ENCODE measurements at places on chromosomes 11 and 22.

DNA sequence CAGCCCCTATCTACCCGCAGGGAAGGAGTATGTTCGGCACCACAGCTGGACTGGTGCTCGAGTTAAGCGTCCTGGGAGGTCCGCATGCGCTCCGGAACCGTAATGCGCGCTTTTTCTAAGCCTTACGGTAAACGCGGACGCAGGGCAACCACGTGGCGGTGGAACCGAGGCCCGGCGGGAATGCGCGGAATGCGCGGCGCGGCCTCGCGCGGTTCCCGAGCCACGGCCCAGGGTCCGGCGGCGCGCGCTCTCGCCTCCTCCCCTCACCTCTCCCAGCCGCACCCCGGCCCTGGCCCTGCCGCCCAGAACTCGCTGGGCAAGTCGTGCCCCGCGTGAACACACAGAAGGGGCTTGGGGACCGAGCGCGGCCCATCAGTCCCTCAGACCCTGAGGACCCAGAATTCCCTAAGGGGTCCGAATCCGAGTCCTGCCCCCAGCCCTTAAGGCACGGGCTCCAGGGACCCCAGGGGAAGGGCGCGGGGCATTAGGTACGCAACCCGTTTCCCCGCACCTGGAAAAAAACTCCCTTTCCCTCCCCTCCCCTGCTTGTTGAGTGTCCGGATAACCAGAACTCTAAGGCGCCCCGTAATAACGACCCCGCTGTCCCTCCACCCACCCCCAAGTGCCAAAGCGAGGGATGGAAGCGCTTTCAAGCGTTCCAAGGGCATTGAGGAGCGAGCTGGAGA is 4.3 kb upstream of the CCND1 start:
- DNase-seq = no peak

GRCh38 chr11:27650988-27651387 is 49.3 kb downstream of the BDNF start:
- DNase-seq = no peak

- no peak for DNase-seq
These were observed 237.0 kb downstream of the MIAT start for GRCh38 chr22:26894362-26894761.

GRCh38 chr11:1075341-1075911 is 752 bp downstream of the MUC2 start:
- no peak for DNase-seq

DNA sequence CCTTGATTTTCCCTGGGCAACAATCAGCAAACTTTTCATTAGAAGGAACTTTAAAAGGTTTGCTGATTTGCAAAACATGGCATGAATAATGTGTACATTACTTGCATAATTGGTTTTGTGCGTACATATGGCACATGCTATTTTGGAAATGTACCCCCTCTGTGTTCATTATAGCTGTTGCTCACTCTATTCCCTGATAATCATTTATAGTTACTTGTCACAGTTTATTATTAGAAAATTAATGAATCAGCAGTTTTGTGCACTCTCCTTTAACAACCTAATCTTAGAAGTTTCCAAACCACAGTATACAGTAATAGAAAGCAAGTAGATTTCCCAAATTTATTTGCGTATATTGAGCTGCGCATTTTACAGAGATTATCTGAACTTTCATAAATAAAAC is 389.9 kb downstream of the CNTN5 start:
- no peak for DNase-seq

GRCh38 chr22:28983190-28983589 is 78.4 kb downstream of the C22orf31 start:
- no peak for DNase-seq

DNA sequence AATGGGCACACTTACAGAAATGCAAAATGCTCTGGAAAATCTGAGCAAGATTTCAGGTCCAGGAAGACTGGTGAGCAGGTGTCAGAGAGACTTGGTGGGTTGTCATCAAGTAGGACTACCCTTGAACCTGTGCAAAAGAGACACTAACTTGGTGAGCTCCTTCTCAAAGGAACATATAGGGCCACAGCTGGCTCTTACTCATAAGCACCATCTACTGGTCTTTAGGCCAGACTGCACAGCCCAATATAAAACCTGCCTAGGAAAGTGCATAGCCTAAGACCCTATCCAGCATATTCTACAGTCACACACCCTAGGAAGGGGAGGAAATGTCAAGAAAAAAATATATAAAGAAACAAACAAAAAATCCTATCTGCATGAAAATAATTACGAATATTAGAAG is 18.2 kb upstream of the OR10W1 start:
- no peak for DNase-seq

GRCh38 chr11:8373519-8374432 is 110.1 kb upstream of the LMO1 start:
- DNase-seq = no peak

DNA sequence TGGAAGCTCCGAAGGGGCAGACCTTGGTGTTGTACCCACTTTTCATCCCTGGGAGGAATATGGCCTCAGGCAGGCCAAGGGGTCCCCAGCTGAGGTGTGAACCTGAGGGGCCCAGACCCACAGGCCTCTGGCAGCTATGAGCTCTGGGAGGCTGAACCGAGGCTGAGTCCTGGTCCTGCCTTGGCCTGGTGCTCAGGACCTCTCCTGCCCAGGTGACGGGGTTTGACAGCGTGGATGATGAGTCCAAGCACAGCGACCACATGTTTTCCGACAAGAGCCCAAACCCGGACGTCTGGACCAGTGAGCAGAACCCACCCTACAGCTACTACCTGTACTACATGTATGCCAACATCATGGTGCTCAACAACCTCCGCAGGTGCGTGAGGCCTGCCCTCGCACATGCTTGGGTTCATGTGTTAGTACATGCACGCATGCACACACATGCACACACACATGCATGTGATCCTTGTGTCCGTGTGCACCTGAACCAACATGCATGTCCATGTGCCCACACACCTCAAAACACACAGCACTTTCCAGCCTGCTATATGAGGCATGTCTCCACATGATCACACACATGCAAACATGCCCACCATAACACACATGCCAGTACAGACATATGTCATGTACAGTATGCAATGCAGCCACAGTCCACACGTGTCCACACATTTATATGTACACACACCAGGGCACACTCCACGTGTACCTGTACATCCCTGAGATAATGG is 40.9 kb downstream of the RNF141 start:
- no peak for DNase-seq

- no peak for DNase-seq
These were observed 452.0 kb upstream of the CCDC179 start for GRCh38 chr11:23311986-23312940.

DNA sequence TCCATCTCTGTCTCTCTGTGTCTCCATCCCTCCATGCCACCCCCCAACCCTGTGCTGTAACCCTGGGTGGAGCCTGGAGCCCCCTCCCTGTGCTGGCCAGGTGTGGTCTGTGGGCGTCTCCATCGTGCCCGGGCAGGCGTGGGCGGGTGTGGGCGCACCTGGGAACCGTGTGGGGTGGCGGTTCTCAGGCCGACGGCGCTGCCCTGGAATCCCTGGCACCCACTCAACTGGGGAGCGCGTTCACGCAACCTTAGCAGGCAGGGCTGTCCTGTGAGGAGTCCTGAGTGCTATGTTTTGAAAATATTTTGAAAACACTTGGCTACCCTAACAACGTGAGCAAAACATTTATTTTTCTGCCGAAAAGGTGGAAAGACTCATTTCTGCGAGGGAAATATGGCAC is 4.7 kb downstream of the TNNT3 start:
- no peak for DNase-seq

- no peak for DNase-seq
These were observed 37.0 kb upstream of the PRDM11 start for GRCh38 chr11:45109400-45109799.

- no peak for DNase-seq
These were observed 124.3 kb upstream of the TTC12 start for GRCh38 chr11:113189909-113190667.

DNA sequence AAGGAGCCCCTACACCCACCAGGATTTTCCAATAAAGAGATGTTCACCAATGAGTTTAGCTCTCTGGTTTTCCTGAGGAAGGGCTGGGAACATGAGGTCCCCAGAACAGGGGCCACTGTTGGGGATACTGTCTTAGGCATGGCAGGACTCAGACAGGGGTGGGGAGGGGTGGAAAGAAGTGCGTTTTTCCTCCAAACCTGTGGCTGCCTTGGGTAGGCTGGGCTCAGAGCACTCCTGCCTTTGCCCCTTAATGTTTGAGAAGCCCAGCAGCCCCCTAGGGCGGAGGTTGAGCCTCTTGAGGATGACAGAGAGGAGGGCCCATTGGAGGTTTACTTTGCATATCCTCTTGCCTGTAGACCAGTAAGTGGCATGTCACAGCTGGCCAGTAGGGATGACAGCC is 10.6 kb downstream of the MTFP1 start:
- DNase-seq = no peak

DNA sequence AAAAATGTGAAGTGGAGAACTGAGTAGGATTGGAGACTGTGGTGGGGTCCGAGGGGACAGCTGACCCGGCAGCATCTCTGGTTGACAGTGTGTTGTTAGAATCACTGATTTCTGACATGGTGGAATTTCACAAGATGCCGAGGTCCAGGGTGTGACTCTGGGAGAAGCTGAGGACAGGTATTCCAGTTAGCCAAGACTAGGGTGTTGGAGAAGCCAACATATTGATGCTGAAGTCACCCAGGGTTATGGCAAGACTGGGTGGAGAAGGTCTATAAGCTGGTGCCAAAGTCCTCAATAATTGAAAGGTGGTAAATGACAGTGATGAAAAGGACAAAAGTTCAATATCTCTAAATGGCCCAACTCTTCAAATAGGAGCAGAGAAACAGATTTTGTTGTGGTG is 86.1 kb downstream of the ME3 start:
- DNase-seq = no peak

DNA sequence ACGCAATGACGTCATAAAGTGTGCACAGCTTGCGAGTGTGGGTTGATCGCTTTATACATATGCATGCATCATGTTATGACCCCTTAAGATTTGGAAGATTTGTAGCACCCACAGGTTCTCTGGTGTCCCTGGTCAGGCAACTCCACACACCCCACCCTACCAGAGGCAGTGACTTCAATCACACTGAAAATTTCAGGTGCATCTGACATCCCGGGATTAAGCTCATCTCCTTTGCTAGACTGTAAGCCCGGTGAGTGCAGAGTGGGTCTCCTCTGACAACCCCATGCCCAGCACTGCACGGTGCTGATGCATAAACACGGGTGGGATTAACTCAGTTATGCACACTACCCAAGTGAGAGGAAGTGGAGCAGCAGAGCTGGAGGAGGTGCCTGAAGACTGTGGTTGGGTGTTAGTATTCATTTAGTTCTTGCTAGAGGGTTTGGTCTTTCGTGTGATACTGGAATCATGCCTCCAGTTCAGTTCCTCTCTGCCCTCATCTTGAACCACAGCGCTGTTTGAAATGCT is 6.5 kb downstream of the ARSA start:
- DNase-seq = no peak

GRCh38 chr11:106619320-106619990 is 398.8 kb downstream of the GUCY1A2 start:
- no peak for DNase-seq

DNA sequence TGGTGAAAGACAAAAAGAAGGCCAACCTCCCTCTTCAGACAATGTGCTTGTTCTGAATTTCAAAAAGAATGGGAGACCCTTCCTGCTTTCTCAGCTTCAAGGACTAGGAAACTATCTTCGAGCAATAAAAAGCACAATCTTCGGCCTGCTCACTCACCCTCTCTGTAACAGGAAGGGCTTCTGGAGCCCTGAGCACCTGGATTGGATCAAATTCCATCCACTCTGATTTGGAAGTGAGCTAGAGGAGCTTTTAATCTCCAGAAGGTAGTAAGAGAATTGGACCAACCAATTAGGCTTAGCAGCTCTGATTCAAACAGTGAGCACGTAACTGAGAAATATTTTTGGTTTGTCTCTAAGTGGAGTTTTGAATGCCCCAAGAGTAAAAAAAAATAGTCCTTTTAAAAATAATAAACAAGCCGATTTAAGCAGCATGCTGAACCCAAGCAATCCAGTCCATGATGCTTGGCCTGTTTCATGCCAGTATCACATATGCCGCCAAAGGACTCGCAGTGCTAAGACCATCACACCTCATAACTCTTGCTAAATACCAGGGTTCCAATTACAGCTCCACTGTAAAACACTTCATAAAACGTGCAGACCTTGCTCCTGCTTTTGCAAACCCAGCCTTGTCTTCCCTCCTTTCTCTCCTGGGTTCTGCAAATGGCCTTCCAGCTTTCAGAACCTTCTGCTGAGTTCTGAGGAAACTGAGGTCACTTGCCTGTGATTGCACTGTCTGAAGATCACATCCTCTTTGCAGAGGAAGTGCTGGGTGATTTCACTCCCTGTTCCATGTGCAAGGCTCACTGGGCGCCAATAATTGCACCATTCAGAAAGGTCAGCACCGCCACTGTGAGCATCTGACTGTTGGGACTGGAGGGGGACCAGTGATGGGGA is 74.4 kb downstream of the SLC1A2 start:
- DNase-seq = no peak

DNA sequence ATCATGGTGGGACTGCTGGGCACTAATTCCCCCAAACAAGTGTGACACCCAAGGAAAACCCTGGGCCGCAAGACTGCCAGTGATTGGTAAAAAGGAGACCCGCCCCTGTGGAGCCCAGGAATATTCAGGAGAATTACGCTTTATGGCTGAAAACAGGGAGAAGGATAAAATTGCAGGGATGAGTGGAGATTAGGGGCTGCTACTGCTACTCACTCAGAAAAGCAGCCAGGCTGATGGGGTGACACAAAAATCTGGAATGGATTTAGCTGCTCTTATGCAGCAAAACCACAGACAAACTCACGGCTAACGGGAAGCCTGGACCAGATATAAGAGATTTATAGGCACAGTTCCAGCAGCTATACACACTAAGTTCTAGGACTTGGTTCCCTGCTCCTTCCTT is 4.4 kb upstream of the FBXO3 start:
- no peak for DNase-seq

- DNase-seq = no peak
These were observed 658.2 kb downstream of the NTM start for GRCh38 chr11:132028380-132029240.

DNA sequence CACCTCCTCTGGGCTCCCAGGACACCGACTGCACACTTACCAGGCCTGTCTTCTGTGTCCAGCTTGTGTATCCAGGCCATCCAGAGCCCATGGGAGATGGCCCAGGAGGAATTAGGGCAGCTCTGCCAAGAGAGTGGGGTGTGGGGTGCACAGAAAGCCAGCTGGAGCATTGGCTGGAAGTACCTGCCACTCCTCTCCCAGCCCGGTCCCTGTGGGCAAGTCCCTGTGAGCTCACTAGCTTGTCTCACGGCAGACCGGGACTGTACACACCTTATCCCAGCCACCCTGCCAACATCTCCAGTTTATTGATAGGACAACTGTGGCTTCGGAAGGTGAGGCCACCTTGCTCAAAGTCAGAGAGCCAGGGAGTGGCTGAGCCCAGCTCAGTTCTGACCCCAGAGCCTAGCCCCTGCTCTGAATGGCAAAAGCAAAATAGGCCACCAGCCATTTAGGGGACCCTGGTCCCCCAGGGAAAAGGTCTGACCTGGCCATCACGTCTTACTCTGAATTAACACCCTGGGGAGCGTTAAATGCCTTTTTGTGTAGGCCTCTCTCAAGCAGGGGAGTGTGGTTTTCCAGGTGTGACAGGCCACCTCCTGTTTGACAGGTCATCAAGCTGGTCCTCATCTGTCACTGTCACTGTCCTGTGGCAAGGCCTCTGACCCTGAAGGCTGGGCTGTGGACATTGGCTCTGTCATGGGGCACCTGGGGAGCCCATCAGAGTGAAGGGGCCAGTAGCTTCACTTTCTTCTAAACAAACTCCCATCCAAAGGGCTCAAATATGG is 15.1 kb downstream of the UQCR10 start:
- no peak for DNase-seq
